ENCODE measurements at places on chromosomes 12 and 14. TPM values are rescaled to one million over a fixed set of nuclear protein-coding genes. Genes with fewer than 3 reads are reported as not detected.

Gene GSG1
- not detected for total RNA-seq

Gene PITPNM2
- total RNA-seq = 17.2 TPM

Gene CD69
- 5.0 TPM for total RNA-seq

Gene CISTR
- total RNA-seq = not detected

Gene FAM90A1
- total RNA-seq = 0.23 TPM

Gene PRB2
- not detected for total RNA-seq

Gene SSPN
- 47.4 TPM for total RNA-seq

Gene CD27
- total RNA-seq = 0.42 TPM

Gene TAMALIN
- 50.6 TPM for total RNA-seq

Gene COX8C
- total RNA-seq = 0.52 TPM

Gene IL22
- not detected for total RNA-seq

Gene TSPAN8
- 3.3 TPM for total RNA-seq

Gene AQP2
- 0.42 TPM for total RNA-seq

Gene DHRS2
- not detected for total RNA-seq

Gene FAM234B
- total RNA-seq = 4.5 TPM

Gene PTCSC3
- not detected for total RNA-seq

Gene ARG2
- 1.9 TPM for total RNA-seq

Gene KRT6C
- not detected for total RNA-seq

Gene TCP11L2
- total RNA-seq = 18.5 TPM

Gene DPY19L2
- 5.5 TPM for total RNA-seq

Gene KRT8
- 23.6 TPM for total RNA-seq

Gene MIP
- not detected for total RNA-seq

Gene HOXC11
- total RNA-seq = 1.3 TPM

Gene ARMH4
- total RNA-seq = 8.5 TPM

Gene HPD
- 17.4 TPM for total RNA-seq

Gene PAH
- total RNA-seq = not detected

Gene CIROP
- not detected for total RNA-seq

Gene IFNG-AS1
- not detected for total RNA-seq

Gene SIX6
- not detected for total RNA-seq

Gene ANKRD33
- total RNA-seq = not detected

Gene EVL
- 68.9 TPM for total RNA-seq

Gene KRT75
- not detected for total RNA-seq

Gene GLT8D2
- total RNA-seq = 12.4 TPM

Gene PUS1
- total RNA-seq = 12.5 TPM

Gene DNAJC22
- total RNA-seq = 0.05 TPM

Gene RILPL1
- total RNA-seq = 23.4 TPM

Gene GDF3
- total RNA-seq = 1.5 TPM

Gene HCAR2
- 0.24 TPM for total RNA-seq

Gene PTPN6
- 18.7 TPM for total RNA-seq

Gene TMEM233
- 1.2 TPM for total RNA-seq

Gene LMNTD1
- total RNA-seq = not detected

Gene MYRFL
- total RNA-seq = 0.23 TPM

Gene TAS2R10
- total RNA-seq = 1.2 TPM

Gene CD4
- total RNA-seq = 12.9 TPM

Gene COQ10A
- 9.6 TPM for total RNA-seq

Gene TRIM9
- total RNA-seq = 2.0 TPM

Gene MDM2
- total RNA-seq = 114 TPM

Gene BRI3BP
- total RNA-seq = 3.1 TPM

Gene TPPP2
- not detected for total RNA-seq

Gene PRH1
- total RNA-seq = 13.5 TPM

Gene LMO3
- 74.1 TPM for total RNA-seq

Gene RDH16
- total RNA-seq = 0.19 TPM

Gene RNASE7
- not detected for total RNA-seq

Gene CHGA
- 0.29 TPM for total RNA-seq

Gene CFAP251
- total RNA-seq = 1.9 TPM

Gene NABP2
- 19.9 TPM for total RNA-seq
